ENCODE measurements at places on chromosomes 11 and 22.

- no peak for DNase-seq
Measured at GRCh38 chr11:5536482-5536881, 11.9 kb downstream of the OR52H1 start.

GRCh38 chr22:27467711-27468110, 333.8 kb downstream of the MN1 start:
- no peak for DNase-seq

GRCh38 chr11:104853276-104853675, 45.0 kb downstream of the CASP12 start:
- DNase-seq: no peak

DNA sequence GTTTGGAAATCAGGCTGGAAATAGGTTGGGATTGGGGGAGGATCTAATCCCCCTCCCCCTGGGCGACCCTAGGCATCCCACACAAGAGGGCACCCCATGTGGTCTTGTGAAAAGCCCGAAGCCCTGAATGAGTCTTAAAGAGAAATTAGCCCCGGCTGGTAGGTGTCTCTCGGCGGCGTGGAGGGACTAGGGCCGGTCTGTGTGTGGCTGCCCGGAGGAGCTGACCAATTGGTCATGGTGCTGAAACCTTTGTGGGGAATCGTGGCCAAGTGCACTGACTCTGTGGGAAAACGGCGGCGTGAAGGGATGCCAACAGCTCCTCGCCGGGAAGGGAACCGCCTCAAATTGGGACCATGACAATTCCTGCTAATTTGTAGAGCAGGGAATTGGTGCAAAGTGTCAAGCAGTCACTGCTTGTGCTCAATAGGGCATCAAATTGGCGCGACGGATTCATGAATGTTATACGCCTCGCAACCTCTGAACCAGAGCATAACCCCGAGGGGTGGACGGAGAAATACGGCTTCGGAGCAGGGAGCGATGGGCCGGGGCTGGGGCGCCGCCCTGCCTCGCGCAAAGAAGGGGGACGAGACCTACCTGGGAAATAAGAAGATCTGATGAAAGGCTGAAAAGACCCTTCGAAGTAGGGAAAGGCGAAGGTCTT, 1.5 kb downstream of the DBX1 start:
- peak; percentile 81 for DNase-seq

- no peak for DNase-seq
Measured at GRCh38 chr22:19929586-19930550, 11.7 kb upstream of the COMT start.

- no peak for DNase-seq
Measured at GRCh38 chr11:8167796-8168195, 1.0 kb downstream of the RIC3 start.

- DNase-seq: no peak
Measured at GRCh38 chr11:17748761-17749721, 14.5 kb downstream of the KCNC1 start.

DNA sequence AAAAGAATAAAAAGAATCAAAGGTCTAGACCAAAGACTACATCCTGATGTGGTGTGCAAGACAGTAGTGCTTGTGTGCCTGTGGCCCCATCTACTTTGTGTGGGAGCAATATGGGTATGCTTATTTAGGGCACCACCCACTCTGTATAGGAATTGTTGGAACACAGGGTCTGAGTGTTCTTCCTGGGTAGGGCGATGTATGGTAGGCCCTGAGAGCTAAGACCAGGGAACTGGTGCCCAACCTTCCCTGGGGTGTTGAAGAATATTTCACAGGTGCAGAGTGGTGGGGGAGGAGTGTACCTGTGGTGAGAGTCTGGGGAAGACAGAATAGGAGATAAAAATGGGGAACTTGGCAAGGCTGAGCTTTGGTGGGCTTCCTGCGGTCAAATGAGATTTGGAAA, 41.9 kb downstream of the MICAL2 start:
- DNase-seq: no peak

GRCh38 chr22:36452250-36452977, 29.0 kb downstream of the TXN2 start:
- no peak for DNase-seq

- DNase-seq: no peak
Measured at GRCh38 chr11:116353589-116353988, 419.2 kb downstream of the BUD13 start.

- DNase-seq: no peak
Measured at GRCh38 chr11:69974528-69974927, 103.6 kb upstream of the ANO1 start.

DNA sequence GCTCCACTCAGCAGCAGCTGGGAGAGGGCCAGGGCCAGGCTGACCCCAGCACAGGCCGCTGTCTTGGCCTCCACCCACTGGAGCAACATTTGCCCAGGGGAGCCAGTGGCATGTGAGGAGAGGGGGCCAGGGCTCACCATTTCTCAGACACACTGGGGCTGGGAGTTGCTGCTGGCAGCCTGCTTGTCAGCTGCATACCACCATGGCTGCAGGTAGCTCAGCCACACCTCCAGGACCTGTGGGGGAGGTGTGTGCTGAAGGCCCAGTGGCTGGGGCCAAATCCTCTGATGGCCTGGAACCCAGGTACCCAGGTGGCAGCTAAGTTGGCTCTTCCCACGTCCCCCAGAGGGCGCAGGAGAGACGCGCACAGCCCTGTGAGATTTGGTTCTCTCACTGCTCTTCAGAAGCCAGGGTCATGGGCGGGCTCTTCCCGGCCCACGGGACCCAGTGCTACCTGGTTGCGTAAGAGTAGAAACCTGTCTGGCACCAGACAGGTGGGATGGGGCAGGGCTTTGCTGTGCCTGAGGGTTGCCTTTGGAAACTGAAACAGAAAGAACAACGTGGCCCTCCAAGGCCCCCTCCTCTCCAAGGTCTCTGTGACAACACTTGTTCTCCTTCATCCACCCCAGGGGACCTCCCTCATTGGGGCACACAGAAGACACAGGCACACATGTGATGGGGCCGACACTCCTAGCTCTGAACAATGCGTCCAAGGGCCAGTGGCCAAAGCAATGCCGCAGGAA, 98.8 kb downstream of the MED15 start:
- peak; percentile 88 for DNase-seq

GRCh38 chr11:16265022-16265421, 91.3 kb downstream of the SOX6 start:
- DNase-seq: no peak

GRCh38 chr11:130313383-130314183, 1.1 kb downstream of the ZBTB44 start:
- DNase-seq: no peak

DNA sequence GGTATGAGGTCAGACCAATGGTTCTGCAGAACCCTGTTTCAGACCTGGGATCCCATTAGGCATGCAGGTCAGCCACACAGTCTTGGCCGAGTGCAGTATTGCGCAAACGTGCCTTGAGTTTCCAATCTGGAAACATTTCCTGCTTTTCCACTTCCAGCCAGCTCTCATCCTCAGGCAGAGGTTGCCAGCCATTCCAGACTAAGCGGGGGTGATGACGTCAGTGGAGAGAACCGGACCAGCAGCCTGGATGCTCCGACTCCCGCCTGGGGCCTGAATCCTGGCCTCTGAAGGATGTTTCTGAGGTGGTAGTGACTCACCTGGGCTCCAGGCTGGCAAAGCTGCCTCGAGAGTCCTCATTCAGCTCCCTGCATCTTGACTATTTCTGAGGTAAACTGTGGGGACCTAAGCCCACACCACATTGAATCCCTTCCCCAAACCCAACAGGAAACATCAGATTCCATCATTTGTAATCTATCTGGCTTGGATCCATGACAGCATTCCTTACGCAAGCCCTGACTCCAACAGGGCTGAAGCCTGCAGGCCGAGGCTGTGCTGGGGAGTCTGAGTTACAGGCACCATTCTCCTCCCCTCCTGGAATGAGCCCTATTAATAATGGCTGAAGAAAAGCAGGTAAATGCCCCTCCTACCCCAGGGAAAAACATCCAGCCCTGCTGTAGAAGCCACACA, 83.0 kb downstream of the ABTB2 start:
- DNase-seq: no peak

DNA sequence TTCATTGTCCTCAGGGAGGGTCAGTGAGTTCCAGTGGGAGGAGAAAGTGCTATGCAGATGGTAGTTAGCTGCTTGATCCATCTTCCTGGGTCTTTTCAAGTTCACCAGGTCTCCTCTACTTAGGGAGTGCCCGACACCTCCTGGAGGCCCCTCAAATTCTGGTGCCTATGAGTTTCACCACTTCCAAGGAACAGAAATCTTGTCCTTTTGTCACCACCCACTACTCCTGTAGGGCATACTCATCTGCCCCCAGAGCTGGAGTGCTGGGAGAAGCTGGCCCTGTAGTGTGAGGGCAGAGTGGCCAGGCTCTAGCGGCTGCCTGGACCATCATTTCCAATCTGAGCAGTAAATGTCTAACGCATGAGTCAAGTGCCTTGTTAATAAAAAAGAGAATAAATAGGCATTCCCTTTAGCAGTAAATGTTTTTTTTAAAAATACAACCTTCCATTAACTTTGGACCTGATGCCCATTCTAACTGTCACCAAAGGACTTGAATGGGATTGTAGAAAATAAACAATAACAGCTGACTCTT, 12.5 kb downstream of the IRAG1 start:
- no peak for DNase-seq

DNA sequence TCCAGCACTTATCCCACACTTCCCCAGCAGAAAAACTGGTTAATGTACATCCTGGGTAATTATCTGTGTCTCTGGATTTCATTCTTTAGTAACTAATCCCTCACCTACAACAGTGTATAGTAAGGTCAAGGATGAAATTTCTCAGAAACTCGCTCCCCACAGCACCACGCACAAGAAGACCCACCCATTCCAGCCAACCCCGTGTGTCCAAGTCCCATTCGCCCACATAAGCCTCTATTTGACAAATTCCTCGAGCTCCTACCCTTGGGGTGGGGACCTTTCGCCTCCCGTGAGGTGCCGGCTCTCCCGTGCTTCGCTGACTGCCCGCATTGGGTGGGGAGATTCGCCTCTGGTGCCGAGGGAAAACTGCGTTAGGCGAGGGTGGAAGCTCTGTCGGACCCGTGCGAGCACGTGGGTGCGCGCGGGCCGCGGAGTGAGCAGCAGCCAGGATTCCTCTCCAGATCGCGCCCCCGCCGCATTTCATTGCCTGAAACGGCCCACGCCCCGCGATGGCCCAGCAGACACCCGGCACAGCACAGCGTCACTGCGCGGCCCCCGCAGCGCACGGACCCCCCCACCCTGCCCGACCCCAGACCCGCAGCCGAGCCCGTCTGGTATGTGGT, 866 bp downstream of the EXPH5 start:
- DNase-seq: peak; percentile 28

GRCh38 chr11:123597859-123598258, 56.6 kb downstream of the SCN3B start:
- no peak for DNase-seq

DNA sequence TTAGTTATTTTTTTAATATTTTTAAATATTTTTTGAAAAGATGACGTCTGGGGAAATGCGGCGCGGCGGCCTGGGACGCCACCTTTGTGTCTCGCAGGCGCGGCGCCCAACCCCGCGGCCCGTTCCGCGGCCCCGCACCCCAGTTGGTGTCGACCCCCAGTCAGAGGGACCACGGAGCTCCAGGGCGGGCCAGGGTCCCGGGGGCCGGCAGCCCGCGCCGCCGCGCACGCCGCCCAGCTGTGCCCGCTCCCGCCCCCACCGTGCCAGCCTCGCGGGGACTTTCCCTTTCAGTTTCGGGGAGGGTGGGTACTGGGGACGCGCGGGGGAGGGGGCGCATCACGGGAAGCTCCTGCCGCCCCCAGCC, 1.6 kb downstream of the CCND1 start:
- no peak for DNase-seq

- DNase-seq: no peak
Measured at GRCh38 chr11:26478710-26479109, 93.4 kb downstream of the MUC15 start.

GRCh38 chr11:11070976-11071375, 213.1 kb upstream of the ZBED5 start:
- DNase-seq: no peak

DNA sequence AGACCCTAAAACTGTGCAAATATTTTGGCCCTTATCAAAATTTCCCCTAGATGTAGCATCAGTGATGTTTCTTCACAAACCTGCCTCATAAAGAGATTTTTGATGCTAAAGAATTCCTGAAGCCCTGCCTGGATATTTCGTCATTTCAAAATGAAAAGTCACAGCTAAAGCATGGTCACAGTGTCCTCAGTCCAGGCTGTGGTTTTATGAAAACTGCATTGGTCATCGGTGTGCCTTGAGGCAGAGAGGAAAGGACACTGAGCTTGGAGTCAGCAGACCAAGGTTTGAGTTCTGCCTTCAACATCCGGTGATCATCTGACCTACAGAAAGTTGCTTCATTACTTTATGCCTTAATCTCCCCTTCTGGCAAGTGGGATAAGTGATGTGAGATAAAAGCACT, 34.8 kb upstream of the ALKBH3 start:
- no peak for DNase-seq

DNA sequence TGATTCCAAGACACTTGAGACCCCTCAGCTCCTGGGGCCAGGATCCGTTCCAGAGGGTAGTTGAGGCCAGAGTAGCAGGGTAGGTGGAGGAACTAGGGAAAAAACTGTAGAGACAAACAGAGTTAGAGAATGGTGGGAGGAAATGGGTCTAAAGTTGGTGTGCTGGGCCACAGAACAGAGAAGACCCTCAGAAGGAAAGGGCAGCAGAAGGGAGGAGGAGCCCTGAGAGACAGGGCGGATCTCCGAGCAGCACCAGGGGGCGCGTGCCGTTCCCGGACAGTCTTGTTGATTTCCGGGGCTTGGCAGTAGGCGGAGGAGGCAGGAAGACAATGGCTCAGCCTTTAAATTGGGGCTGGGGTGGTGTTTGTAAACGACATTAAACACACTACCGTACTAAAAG, 2.4 kb upstream of the CECR2 start:
- DNase-seq: peak; percentile 78

DNA sequence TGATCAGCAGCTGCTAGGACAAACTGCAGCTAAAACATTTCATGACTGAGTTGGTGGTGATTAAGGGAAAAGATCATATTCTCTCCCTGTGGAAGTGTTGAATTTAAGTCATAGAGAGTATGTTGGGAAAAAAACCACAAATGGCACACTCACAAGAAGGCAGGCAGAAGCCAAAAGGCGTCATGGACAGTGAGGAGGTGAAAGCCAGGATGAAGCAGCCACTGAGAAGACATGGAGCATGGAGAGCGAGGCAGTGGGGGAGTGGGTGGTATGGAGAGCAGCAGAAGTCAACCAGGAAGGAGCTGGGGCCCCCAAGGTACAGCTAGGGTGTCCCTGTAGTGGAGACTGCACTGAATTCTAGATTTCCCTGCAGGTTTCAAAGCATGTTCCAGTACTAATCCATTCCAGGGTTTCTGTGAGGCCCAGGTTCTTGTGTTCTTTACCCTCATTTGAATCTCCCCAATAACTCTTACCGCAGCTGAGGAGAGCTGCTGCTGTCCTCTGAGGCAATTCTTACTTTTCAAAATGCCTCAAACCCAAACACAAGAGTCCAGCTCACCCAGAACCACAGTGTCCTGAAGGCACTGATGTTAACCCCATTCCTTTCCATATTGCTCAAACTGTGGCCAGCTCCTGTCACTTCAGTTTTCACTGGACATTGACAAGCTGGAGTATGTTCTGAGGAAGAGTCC, 191.8 kb upstream of the E2F8 start:
- DNase-seq: no peak

GRCh38 chr11:66183494-66184048, 84.9 kb upstream of the RAB1B start:
- DNase-seq: no peak

GRCh38 chr11:84430661-84431060, 1144.5 kb upstream of the CCDC90B start:
- DNase-seq: no peak

GRCh38 chr11:78647266-78647915, 72.7 kb upstream of the NARS2 start:
- DNase-seq: no peak

Data from WTC11 (cell line).